ENCODE measurements at places on chromosomes 11 and 22. TPM values are rescaled to one million over a fixed set of nuclear protein-coding genes. Genes with fewer than 3 reads are reported as not detected.

DNA sequence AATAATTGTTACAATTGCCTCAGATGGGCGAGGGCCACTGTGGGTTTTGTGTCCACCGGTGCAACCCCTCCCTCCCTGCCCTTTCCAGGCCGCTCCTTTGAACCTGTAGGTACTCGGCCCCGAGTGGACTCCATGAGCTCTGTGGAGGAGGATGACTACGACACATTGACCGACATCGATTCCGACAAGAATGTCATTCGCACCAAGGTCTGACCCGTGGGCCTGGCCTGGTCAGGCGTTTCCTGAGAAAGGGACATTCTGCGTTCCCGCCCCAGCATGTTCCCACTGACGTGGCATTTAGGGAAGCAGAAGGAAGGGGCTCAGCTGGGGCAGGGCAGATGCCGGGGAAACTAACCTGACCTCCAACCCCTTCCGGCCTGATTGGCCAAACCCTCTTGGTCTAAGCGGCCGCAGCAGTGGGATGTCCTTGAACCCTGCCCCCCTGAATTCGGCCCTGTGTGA lies 10.1 kb downstream of the SIDT2 start:
- no peak for DNase-seq

DNA sequence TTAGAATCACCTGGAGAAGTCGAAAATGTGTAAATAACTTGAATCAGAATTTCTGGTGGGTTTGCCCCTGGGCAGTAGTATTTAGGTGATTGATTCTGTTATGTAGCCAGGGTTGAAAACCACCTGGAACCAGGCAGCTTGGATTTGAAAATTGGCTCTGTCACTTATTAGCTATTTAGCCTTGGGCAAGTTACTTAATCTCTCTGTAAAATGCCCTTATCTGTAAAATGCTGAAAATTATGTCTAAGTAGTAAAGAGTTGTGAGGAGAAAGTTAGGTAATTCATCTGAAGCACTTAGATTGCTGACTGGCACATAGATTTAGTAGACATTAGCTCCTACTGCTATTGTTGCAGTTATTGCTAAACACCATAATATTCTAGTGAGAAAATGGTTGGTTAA lies 49.3 kb downstream of the PPME1 start:
- no peak for DNase-seq

GRCh38 chr22:38981992-38982927 lies at the start of gene APOBEC3B:
Gene APOBEC3B, plus strand, starts transcription at chr22:38982347. Its CDS starts 107 bp downstream, at chr22:38982454.
- DNase-seq = peak; percentile 98

CBX7 gene
- total RNA-seq = 5.3 TPM

DNA sequence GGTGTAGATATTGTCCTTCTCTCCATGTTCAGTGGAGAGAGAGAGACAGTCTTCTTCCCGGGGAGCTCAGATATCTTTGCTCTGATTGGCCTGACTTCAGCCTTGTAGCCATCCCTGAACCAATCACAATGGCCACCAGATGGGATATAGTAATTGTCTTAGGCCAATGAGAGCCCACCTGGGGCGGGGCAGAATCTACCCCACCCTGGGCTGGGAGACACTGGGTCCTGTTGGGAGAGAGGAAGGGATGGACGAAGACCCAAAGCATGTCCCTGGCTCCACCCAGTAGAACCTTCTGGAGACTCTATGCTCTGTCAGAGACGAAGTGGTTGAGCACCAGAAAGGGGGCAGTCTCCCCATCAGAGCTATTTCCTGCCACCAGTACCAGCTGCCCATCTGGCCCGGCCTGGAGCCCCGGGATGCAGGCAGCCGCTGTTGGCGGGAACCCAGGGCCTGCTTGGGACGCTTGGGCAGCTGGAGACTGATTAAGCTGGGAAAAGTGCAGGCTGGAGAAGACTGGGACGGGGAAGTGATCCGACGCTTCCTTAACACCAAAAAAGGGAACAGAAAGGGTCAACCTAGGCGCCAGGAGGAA lies 31.6 kb upstream of the CBX7 start:
- no peak for DNase-seq

DNA sequence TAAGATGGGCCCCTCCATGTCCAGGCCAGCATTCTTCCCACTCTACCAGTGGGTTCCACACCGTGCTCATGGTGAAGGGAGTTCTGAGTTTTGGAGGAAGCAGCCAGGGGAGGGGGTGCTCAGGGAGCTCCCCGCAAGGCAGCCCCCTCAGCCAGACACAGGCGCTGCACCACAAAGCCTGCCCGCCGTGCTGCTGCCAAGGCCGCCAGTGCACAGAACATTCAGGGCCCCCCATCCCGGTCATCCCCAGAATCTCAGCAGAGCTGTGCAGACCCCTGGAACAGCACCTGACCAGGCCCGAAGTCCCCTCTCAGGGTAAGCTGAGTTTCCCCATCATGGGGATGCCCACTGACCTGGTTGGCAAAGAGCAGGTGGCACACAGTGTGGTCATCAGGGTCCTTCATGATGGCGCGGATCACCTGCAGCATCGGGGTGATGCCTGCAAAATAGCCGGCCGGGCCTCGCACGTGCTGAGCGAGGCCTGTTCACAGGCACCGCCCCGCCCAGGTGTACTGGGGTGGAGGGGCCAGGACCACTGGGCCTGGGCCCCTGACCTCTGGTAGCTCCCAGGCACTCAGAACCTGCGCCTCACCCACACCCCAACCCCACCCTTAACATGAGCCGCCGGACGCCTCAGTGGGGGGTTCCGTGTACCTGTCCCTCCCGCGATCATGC lies 12.4 kb upstream of the POLDIP3 start:
- DNase-seq = no peak

DNA sequence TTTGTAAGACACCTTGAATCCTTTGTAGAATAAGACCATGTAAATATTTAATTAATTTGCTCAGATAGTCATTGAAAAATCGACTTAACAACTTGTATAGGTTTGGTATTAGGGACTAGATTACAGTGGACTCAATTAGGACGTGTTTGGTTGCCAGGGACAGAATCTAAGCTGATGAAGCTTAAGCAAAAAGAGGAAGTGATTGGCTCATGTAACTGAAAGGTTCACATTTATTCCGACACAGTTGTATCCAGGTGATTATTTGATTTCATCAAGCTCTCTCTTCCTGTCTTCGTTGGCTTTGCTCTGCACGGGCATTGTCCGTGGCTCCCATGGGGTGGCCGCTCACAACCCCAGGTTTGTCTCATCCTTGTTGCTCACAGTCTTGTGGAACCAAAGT lies 146.4 kb downstream of the C11orf91 start:
- DNase-seq = no peak

TMPRSS4 gene
- total RNA-seq = not detected

GRCh38 chr11:44319552-44320288 lies 9.8 kb upstream of the ALX4 start:
- DNase-seq = no peak

DNA sequence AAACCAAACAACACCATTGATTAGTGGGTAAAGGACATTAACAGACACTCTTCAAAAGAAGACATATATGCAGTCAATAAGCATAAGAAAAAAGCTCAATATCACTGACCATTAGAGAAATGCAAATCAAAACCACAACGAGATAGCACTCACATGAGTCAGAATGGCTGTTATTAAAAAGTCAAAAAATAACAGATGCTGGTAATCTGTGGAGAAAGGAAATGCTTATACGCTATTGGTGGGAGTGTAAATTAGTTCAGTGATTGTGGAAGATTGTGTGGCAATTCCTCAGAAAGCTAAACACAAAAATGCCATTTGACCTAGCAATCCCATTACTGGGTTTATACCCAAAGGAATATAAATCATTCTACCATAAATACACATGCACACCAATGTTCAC lies 182.6 kb downstream of the TRPC6 start:
- no peak for DNase-seq

HBG2 gene
- total RNA-seq = not detected

GRCh38 chr22:39936523-39937145 lies 23.6 kb upstream of the TMA7B start:
- no peak for DNase-seq

DNA sequence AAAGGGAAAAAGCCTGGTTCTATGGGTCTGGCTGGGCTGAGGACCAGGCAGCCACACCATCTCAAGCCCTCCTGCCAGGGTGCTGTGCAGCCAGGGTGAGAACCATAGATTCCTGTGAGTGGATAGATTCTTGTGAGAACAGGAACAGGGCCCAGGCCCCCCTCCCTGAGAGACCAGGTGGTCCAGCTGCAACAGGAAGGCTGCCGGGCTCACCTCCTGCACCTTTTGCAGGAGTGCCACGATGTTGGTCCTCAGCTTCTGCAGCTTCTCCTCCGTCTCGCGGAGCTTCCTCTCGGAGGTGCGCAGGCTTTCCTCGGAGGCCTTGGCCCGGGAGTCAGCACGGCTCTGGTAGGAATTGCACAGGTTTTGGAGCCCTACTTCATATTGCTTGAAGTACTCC lies 40.8 kb downstream of the MORC2 start:
- DNase-seq = no peak

PIK3IP1 gene
- 0.25 TPM for total RNA-seq
